IMR-90 (cell line): ENCODE measurements at places on chromosomes 5 and 9. TPM values are rescaled to one million over a fixed set of nuclear protein-coding genes. Genes with fewer than 3 reads are reported as not detected.

DNA sequence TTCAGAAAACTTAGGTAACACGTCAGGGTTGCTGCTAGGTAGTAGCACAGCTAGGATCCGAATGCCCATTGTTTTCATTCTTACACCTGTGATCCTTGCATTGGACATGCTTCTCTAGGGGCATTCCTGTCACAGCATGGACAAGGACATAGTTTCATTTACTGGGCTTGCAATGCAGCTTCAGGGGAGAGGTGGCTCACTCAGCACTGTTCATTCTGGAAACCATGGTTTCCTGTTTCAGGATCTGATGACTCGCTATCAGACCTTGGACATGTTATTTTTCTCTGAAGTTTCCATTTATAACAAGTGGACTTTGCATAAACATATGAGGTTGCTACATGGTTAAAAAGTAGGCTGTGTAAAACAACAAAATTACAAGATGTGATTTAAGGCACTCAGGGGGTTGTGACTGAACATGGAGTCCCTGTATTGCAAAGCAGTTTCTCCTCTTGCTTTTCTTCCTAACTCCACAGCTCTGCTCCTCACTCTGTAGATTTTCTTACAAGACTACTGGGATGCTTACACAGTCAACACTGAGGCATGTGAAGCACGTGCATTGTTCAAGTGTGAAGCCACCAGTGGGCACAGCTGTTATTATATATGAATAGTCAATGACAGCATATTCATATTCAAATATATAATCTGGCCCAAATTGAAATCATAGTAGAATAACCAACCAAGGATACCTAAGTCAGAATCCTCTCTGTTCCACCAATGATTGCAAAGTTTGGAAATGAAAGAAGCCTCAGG, 66.1 kb upstream of the STK32A start:
- H3K4me1 ChIP-seq = no peaks in the 10 kb centered on the region
- H3K27ac ChIP-seq = peak overlapping the region; percentile 32; the same call in 1 of the 2 replicates
- H3K27me3 ChIP-seq = no peaks in the 10 kb centered on the region
- H3K36me3 ChIP-seq = no peaks in the 10 kb centered on the region

DNA sequence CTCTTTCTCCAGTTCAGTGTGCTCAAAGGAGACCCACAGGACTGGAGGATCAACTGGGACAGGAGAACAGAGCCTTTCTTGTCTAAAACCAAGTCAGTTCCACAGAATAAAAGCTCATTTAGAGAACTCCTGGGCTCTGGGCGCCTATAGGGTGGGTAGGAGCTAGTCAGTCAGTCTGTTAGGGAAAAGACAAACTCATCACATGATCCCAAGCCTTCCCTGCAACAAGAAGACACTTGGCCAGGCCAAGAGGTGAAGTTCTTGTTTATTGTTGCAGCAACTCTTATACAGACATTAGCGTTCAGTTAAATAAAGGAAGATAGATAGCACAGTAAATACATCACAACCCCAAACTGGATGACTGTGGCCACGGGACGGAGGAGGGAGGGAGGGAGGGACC, 102.3 kb downstream of the ENTREP1 start:
- peak; percentile 11 for DNase-seq
- no peak overlapping the region for H3K27ac ChIP-seq
- H3K36me3 ChIP-seq = no peaks in the 10 kb centered on the region
- H3K4me3 ChIP-seq = no peak overlapping the region
- H3K27me3 ChIP-seq = no peaks in the 10 kb centered on the region

GRCh38 chr9:36140086-36141084, 3.9 kb downstream of the GLIPR2 start:
- no peak overlapping the region for H3K27ac ChIP-seq
- no peak overlapping the region for H3K4me3 ChIP-seq
- H3K27me3 ChIP-seq = no peaks in the 10 kb centered on the region

- no peaks in the 10 kb centered on the region for H3K4me1 ChIP-seq
- H3K27me3 ChIP-seq = no peaks in the 10 kb centered on the region
- no peak overlapping the region for H3K27ac ChIP-seq
- no peak overlapping the region for H3K4me3 ChIP-seq
Observed at GRCh38 chr5:65043843-65044359, 275.2 kb downstream of the CWC27 start.

DNA sequence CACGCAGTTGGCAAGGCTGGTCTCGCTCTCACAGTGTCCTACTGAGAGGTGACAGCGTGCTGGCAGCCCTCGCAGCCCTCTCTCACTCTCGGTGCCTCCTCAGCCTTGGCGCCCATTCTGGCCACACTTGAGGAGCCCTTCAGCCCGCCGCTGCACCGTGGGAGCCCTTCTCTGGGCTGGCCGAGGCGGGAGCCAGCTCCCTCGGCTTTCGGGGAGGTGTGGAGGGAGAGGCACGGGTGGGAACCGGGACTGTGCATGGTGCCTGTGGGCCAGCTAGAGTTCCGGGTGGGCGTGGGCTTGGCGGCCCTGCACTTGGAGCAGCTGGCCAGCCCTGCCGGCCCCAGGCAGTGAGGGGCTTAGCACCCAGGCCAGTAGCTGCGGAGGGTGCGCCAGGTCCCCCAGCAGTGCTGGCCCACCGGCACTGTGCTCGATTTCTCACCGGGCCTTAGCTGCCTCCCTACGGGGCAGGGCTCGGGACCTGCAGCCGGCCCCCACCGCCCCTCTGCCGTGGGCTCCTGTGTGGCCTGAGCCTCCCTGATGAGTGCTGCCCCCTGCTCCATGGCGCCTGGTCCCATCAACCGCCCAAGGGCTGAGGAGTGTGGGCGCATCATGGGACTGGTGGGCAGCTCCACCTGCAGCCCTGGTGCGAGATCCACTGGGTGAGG, 15.7 kb upstream of the RNF180 start:
- H3K4me1 ChIP-seq = no peaks in the 10 kb centered on the region
- no peak for DNase-seq
- no peaks in the 10 kb centered on the region for H3K36me3 ChIP-seq
- H3K4me3 ChIP-seq = no peak overlapping the region
- H3K27me3 ChIP-seq = no peaks in the 10 kb centered on the region

GRCh38 chr5:73384861-73385260, 63.7 kb downstream of the FOXD1 start:
- no peak for DNase-seq
- H3K36me3 ChIP-seq = no peaks in the 10 kb centered on the region
- peaks cover 8% of the 10 kb centered on the region for H3K4me1 ChIP-seq
- no peaks in the 10 kb centered on the region for H3K27me3 ChIP-seq
- H3K27ac ChIP-seq = no peak overlapping the region

GRCh38 chr5:96037128-96037527, 75.5 kb upstream of the ELL2 start:
- H3K36me3 ChIP-seq = no peaks in the 10 kb centered on the region
- H3K4me1 ChIP-seq = peaks cover 3% of the 10 kb centered on the region
- no peak overlapping the region for H3K4me3 ChIP-seq
- H3K27me3 ChIP-seq = no peaks in the 10 kb centered on the region
- DNase-seq = peak; percentile 59
- peak overlapping the region; percentile 75 for H3K27ac ChIP-seq

DNA sequence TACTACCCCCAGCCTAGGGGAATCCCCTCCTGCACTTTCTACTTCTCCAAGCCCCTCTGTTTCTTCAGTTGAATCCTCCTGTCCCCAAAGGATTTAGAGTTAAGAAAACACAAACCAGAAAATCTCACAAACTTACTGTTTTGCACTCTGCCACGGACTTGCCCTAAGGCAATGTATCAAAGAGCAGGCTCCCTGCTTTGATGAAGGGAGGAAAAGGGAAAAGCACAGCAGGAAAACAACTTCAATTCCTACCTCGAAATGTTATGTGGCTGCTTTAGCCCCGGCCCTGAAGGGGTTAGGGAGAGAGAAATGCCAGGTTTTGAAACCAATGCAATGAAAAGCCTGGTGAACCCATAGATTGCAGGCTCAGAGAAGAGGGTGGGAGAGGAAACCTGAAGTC, 254.7 kb downstream of the MAN2A1 start:
- H3K4me3 ChIP-seq = no peak overlapping the region
- H3K27ac ChIP-seq = no peak overlapping the region
- H3K36me3 ChIP-seq = no peaks in the 10 kb centered on the region
- H3K4me1 ChIP-seq = no peaks in the 10 kb centered on the region
- peaks cover 2% of the 10 kb centered on the region for H3K27me3 ChIP-seq

DNA sequence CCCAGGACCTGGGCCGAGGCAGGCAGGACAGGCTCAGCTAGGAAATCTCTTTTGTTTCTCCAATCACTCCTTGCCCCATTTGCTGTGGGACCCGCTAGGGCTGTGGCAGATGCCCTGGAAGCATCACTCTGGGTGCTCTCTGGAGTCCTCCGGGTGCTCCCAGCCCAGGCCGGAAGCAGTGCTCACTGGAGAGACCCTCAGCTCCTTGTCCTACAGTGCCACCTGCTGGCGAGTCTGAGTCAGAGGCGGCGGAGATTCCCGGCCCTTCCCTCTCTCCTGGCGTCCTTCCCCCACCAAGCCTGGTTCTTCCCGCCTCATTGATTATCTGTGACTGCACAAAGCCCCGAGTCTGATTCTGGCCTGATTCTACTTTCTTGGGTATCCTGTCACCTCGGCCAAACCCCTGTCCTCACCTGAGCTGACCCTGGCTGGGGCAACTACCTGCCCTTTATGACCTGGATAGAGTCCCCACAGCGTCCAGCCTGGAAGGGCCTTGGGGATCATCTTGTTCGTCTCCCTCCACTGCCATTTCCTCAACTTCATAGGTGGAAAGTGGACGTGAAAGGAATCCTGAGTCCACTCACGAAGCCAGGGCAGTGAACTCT, 7.3 kb upstream of the BARHL1 start:
- H3K27me3 ChIP-seq = peaks cover 57% of the 10 kb centered on the region
- H3K4me3 ChIP-seq = no peak overlapping the region
- H3K27ac ChIP-seq = no peak overlapping the region
- no peaks in the 10 kb centered on the region for H3K4me1 ChIP-seq
- DNase-seq = peak; percentile 67

DNA sequence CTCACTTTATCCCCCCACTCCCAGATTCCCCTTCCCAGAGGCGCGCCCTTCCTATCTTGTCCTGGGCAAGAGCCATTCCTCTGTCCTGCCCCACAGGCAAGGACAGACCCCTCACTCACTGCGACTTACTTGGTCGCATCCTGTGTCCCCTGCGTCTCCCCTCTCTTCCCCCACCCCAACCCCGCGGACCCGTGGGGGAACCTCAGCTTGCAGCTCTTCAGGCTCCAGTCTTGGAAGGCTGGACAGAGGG, 542 bp downstream of the GGTA1 start:
- no peak overlapping the region for H3K27ac ChIP-seq
- peaks cover 5% of the 10 kb centered on the region; the same call in 1 of the 2 replicates for H3K4me1 ChIP-seq
- peaks cover 41% of the 10 kb centered on the region for H3K27me3 ChIP-seq

- no peak overlapping the region for H3K27ac ChIP-seq
- H3K4me3 ChIP-seq = no peak overlapping the region
- no peaks in the 10 kb centered on the region for H3K27me3 ChIP-seq
- no peak for DNase-seq
- H3K36me3 ChIP-seq = no peaks in the 10 kb centered on the region
Observed at GRCh38 chr9:117464941-117465616, 50.2 kb upstream of the ASTN2 start.

GRCh38 chr9:37383393-37383792, 39.1 kb upstream of the GRHPR start:
- H3K27me3 ChIP-seq = peaks cover 13% of the 10 kb centered on the region
- no peak for DNase-seq
- no peaks in the 10 kb centered on the region for H3K4me1 ChIP-seq
- H3K36me3 ChIP-seq = no peaks in the 10 kb centered on the region
- H3K27ac ChIP-seq = no peak overlapping the region
- H3K4me3 ChIP-seq = no peak overlapping the region

GRCh38 chr9:131976157-131977108, 103.2 kb downstream of the MED27 start:
- H3K4me3 ChIP-seq = no peak overlapping the region
- H3K4me1 ChIP-seq = peaks cover 1% of the 10 kb centered on the region; the same call in 1 of the 2 replicates
- H3K27ac ChIP-seq = no peak overlapping the region
- no peaks in the 10 kb centered on the region; the same call in 1 of the 2 replicates for H3K36me3 ChIP-seq

ROR2 gene
- total RNA-seq = 2.2 and 2.3 TPM in 2 replicates

RFESD gene
- total RNA-seq = 2.7 and 3.6 TPM in 2 replicates

CXCL14 gene
- total RNA-seq = under 0.01 TPM in 1 of 2 replicates, not detected in the other

PRRT1B gene
- total RNA-seq = not detected in 2 replicates

SLIT3 gene
- total RNA-seq = 0.18 and 0.28 TPM in 2 replicates

SPINK14 gene
- total RNA-seq = not detected in 2 replicates

CATSPER3 gene
- total RNA-seq = under 0.01 TPM in 1 of 2 replicates, not detected in the other

NPDC1 gene
- total RNA-seq = 2.7 and 2.8 TPM in 2 replicates

MYOT gene
- not detected in 2 replicates for total RNA-seq

GARIN3 gene
- total RNA-seq = not detected in 2 replicates
